Tracheal epithelial cell (primary cell): ENCODE measurements at places on chromosomes 5 and 9. TPM values are rescaled to one million over a fixed set of nuclear protein-coding genes. Genes with fewer than 3 reads are reported as not detected.

STING1 gene
- total RNA-seq: 3.2 and 7.0 TPM in 2 replicates

CTXN3 gene
- not detected in 2 replicates for total RNA-seq

OLFML2A gene
- 20.2 and 25.1 TPM in 2 replicates for total RNA-seq

NR2F1 gene
- total RNA-seq: under 0.01 and 0.21 TPM in 2 replicates

SLC6A18 gene
- total RNA-seq: not detected in 2 replicates

G3BP1 gene
- 267 and 277 TPM in 2 replicates for total RNA-seq

PTGES gene
- 20.5 and 25.8 TPM in 2 replicates for total RNA-seq

BNC2 gene
- total RNA-seq: under 0.01 and 1.4 TPM in 2 replicates

KCTD16 gene
- total RNA-seq: under 0.01 and 0.24 TPM in 2 replicates

PCA3 gene
- not detected in 2 replicates for total RNA-seq

ZNF367 gene
- 0.85 and 2.2 TPM in 2 replicates for total RNA-seq

CCL19 gene
- not detected in 2 replicates for total RNA-seq

STKLD1 gene
- total RNA-seq: 0.48 TPM in 1 of 2 replicates, not detected in the other

TNC gene
- 91.4 and 254 TPM in 2 replicates for total RNA-seq

ZBTB26 gene
- total RNA-seq: 1.4 and 2.1 TPM in 2 replicates

HTR1A gene
- total RNA-seq: not detected in 2 replicates

HEXB gene
- total RNA-seq: 208 and 234 TPM in 2 replicates

CARD9 gene
- total RNA-seq: under 0.01 and 1.9 TPM in 2 replicates

TMEM174 gene
- total RNA-seq: not detected in 2 replicates

LCN10 gene
- under 0.01 TPM in 1 of 2 replicates, not detected in the other for total RNA-seq

PCDHGC4 gene
- under 0.01 and 0.48 TPM in 2 replicates for total RNA-seq

RETREG1 gene
- 1.9 and 24.3 TPM in 2 replicates for total RNA-seq

PCDHB16 gene
- under 0.01 TPM in 1 of 2 replicates, not detected in the other for total RNA-seq

PRR7 gene
- 5.3 and 10.0 TPM in 2 replicates for total RNA-seq

SPATA6L gene
- total RNA-seq: 3.0 and 3.9 TPM in 2 replicates

KIF12 gene
- 2.4 TPM in 1 of 2 replicates, not detected in the other for total RNA-seq

LCN12 gene
- total RNA-seq: 1.2 TPM in 1 of 2 replicates, not detected in the other

SMIM32 gene
- not detected in 2 replicates for total RNA-seq

IRX2 gene
- total RNA-seq: 22.2 and 22.6 TPM in 2 replicates

DOCK2 gene
- 11.1 TPM in 1 of 2 replicates, not detected in the other for total RNA-seq

CDH9 gene
- total RNA-seq: not detected in 2 replicates

CA9 gene
- 9.6 and 35.2 TPM in 2 replicates for total RNA-seq

LIX1 gene
- not detected in 2 replicates for total RNA-seq

C9orf40 gene
- 3.8 and 4.3 TPM in 2 replicates for total RNA-seq

HAND1 gene
- not detected in 2 replicates for total RNA-seq

GABRA6 gene
- total RNA-seq: not detected in 2 replicates

ACTBL2 gene
- 0.21 and 2.2 TPM in 2 replicates for total RNA-seq

SH3TC2 gene
- 2.3 and 7.2 TPM in 2 replicates for total RNA-seq

LCNL1 gene
- not detected in 2 replicates for total RNA-seq

TRIO gene
- total RNA-seq: 53.1 and 140 TPM in 2 replicates

GFI1B gene
- not detected in 2 replicates for total RNA-seq

PTGER4 gene
- 15.3 and 25.3 TPM in 2 replicates for total RNA-seq

TAF1L gene
- under 0.01 TPM in 2 replicates for total RNA-seq

FAT2 gene
- 88.4 and 139 TPM in 2 replicates for total RNA-seq

EQTN gene
- total RNA-seq: not detected in 2 replicates

NPM1 gene
- 1,667 and 2,286 TPM in 2 replicates for total RNA-seq
